ENCODE measurements at places on chromosomes 2 and 18.

GRCh38 chr2:205590759-205591158 lies 91.5 kb upstream of the NRP2 start:
- no peak for DNase-seq

GRCh38 chr18:78713726-78714125 lies 265.9 kb upstream of the SALL3 start:
- no peak for DNase-seq

- no peak for DNase-seq
Measured at GRCh38 chr2:230447036-230447435, 31.0 kb downstream of the SP100 start.

DNA sequence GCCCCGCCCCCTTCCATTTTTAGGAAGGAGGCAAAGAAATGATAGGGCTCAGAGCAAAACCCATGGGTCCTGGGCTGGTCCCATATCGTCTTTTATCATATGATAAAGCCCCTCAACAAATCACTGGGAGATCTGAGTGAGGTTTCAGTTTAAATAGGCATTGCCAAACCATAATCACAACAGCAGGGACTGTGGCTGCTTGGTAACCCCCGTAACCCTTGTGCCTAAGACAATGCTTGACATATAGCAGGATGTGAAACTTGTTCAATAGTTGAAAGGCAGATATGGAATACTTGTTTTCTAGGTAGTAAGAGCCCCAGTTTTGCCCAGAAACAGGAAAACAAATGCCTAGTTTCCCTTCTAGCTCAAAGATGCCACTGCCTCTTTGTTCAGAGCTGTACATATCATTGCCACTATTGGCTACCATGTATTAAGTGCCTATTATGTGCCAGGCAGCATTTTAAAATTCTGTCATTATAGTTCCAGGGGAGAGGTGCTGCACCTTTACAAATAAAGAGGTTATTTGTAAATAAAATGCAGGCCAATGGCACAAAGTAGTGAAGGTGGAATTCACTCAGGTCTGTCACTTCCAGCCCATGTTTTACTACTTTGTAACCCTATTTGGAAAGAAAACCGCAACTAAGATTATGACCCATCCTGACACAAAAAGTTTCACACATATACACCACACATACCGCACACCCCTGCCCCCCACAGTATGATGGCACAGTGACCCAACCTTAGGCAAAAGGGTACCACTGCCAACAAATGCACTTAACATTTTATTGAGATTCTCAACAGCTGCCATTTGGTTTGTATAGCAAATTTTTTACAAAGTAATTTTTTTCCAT lies 14.2 kb downstream of the NAGK start:
- no peak for DNase-seq

GRCh38 chr2:128236491-128237035 lies 82.1 kb downstream of the HS6ST1 start:
- DNase-seq: no peak

DNA sequence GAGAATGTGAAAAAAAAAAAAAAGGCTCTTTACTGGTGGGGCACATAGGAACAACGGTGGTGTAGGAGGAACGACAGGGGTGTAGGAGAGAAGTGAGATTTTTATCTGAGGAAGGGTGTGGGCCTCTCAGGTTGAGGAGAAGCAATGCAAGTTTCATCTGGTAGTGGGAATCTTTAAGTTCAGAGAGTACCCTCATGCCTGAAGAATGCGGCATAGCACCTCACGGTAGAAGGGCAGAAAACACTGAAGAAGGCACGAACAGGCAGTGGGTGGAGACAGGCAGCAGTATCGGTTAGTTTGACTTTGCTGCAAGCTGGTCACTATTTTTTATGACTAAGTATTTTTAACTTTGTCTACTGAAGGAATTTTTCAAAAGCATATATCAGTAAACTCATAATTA lies 52.2 kb upstream of the TSPYL6 start:
- DNase-seq: no peak

GRCh38 chr2:234747032-234747431 lies 204.8 kb upstream of the SH3BP4 start:
- no peak for DNase-seq

DNA sequence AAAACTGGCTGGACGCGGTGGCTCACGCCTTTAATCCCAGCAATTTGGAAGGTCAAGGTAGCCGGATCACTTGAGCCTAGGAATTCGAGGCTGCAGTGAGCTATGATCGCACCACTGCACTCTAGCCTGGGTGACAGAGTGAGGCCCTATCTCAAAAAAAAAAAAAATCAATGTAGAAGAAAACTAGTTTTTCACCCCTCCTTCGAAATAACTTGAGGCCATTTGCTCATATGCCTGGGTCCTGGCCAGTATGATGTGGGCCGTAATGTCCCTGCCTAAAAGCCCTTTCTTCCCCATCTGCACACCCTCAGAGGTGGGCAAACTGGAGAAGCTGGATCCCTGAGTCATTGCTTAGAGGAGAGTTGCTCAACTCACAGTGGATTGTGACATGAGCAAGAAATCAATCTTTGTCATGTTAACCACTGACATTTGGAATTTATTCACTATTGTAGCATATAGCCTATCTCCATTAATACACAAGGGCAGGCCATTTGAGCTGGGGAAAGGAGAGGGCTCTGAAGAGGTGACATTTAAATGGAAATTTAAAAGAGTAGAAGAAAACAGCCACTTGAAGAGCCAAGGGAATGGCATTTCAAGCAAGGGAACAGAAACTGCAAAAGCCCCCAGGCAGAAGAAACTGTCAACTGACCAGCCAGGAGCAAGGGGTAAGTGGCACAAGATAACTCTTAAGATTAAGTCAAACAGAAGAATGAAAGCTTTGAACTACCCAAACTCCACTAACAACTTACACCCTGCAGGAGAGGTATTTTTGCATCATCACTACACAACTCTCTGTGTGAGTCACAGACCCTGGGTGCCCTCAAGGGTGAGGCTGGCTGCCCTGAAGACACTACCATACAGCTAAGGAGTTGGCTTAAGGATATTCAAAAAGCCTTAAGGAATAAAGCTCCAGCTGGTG lies 7.6 kb upstream of the METTL21A start:
- no peak for DNase-seq

- DNase-seq: no peak
Measured at GRCh38 chr2:8885449-8886201, 48.2 kb upstream of the KIDINS220 start.
